Activated CD4-positive, alpha-beta T cell treated with anti-CD3 and anti-CD28 coated beads, Interleukin-2, amount 10 ng/mL, durations not matched to agents 7 days and 5 days (primary cell): ENCODE measurements at places on chromosomes 5 and 9. TPM values are rescaled to one million over a fixed set of nuclear protein-coding genes. Genes with fewer than 3 reads are reported as not detected.

- DNase-seq: no peak
Measured at GRCh38 chr9:135970128-135970815, 9.1 kb upstream of the UBAC1 start.

- DNase-seq: no peak
Measured at GRCh38 chr9:108836781-108837180, 19.0 kb downstream of the ACTL7B start.

DNA sequence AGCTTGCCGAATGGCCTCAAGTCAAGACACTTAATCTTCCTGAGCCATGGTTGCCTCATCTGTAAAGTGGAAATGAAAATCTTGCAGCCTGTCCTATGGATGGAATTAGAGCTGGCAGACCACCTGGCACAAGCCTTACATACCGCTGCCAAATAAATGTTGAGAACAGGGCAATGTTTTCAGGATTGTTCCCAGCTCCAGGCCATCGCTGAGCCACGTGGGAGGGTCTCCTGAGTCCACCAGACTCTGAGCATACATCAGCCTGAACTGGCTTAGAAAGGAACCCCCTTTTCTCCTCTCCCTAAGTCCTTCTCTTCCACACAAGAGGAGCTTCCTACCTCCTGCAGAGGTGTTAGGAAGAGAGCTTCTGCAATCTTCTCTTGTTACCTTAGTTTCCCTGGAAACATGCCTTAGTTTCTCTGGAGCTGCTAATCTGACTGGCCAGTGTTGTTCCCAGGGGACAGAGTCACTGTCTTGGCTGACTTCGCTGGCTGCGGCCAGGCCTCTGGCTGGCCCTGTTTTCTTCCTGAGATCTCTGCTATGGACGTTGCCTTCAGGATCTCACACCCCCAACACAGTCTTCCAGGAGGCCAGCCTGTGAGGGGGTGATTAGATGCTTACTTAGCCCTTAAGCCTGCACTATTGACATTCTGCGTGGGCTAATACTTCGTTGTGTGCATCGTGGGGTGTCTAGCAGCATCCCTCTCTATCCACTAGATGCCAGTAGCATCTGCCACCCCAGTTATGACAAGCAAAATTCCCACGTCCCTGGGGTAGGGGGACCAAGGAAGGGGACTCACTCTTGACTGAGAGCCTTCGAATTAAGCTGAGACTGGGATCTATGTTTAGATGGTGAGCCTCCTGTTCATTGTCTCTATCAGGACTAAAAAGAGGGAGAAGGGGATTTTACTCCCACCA is 62.2 kb downstream of the BOD1 start:
- no peak for DNase-seq

The LCN15 gene
- total RNA-seq: not detected
